ENCODE measurements at places on chromosomes 7 and 10.

- DNase-seq, result peak; percentile 18
These were observed 109.8 kb downstream of the SH3PXD2A start for GRCh38 chr10:103745341-103746247.

GRCh38 chr7:44149571-44150465, 8.7 kb upstream of the MYL7 start:
- no peak for DNase-seq

- DNase-seq, result no peak
These were observed 89.6 kb upstream of the HGF start for GRCh38 chr7:81859433-81859832.

DNA sequence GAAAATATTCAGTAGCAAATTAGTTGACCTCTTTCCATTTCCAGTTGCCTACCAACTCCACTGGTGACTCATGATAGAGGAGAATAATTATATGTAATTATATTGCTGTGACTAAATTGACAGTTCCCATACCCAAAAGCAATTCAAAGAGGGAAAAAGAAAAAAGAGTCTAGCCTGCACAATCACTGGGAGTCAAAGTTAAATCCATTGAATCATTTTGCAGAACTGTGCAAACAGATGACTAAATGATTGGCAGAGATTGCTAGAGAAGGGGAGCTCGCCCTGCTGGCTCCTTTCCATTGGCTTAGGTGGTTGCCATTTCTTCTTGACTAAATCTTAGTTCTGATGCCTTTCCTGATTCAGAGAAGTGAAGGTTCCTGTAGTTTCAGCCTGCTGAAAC, 1228.6 kb upstream of the SORCS1 start:
- no peak for DNase-seq

DNA sequence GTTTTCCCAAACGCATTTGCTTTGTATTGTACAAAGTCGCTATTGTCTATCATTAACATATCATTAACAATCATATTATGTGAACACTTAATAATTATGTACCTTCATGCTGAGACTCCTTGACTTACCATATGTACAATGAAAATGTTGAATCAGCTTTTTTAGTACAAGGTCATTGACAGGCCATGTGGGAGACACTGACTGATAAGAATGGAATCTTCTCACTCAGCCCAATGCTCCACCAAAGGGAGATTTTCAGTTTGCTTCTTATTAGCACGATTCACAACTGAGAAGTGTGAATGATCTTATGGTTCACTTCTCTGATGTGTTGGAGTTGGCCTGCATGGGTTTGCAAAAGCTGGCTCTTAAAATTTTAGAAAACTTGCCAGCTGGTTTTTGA, 253.5 kb upstream of the TEX47 start:
- DNase-seq, result no peak

GRCh38 chr7:148623586-148624282, 33.2 kb downstream of the C7orf33 start:
- peak; percentile 38 for DNase-seq

DNA sequence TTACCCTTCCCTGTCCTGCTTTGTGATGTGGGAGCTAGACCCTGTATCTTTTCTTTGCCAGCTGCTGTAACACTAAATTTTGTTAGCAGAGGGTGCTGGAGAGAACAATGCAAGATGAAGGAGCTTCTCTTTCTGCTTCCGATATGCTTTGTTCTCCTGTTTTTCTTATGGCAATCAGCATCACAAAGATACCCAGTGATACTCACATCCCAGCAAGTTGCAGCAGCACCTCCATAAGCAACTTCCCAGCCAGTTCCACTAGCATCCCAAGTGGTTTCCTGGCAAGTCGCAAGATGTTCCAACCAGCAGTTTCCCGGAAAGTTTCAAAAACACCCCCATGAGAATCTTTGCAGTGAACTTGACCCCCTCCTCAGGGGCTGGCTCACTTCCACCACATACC, 148.6 kb downstream of the IMMP2L start:
- DNase-seq, result no peak

DNA sequence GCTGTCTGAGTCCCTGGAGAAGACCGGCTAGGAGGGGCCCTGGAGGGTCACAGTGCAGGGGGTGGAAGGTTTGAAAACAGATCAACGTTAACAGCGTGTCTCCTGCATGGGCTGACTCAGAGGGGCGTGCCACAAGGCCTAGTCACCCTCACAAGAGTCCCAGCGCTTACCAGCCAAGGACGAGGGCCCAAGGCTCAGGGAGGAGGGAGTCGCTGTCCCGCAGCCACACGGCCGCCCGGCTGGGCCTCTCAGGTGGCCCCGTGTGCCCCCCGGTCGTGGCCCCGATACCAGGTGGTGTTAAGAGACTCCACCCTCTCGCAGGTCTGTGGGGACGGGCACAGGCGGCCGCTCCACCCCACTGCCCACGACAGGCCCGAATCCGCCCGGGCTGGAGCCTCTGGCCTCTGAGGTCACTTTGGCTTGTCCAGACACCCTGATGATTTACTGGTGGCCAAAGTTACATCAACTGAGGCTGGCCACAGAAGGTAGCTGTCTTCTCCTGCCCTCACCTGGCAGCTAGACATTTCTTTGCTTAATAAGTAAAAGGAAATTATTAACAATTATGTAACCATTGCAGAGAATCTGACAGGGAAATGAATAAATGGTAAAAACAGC, 34.0 kb downstream of the FAM20C start:
- DNase-seq, result no peak

- DNase-seq, result no peak
These were observed 59.4 kb upstream of the CAMK2B start for GRCh38 chr7:44384586-44385433.

DNA sequence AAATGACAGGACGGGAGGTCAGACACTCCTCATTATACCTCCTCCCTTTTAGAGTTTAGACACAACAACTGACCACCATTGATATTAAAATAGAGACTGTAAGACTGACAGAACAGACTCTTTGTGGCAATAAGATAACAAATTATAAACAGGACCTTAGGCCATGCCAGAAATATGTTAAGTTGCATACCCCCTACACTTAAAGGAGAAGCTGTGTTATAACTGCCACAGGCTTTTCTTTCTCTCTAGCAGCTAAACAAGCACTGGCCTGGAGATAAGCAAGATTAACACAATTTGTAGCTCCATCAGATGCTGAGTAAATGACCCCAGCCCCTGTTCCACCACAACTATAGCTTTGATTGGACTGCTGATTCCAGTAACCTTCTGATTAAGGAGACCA, 10.5 kb upstream of the UNC5B start:
- DNase-seq, result no peak

DNA sequence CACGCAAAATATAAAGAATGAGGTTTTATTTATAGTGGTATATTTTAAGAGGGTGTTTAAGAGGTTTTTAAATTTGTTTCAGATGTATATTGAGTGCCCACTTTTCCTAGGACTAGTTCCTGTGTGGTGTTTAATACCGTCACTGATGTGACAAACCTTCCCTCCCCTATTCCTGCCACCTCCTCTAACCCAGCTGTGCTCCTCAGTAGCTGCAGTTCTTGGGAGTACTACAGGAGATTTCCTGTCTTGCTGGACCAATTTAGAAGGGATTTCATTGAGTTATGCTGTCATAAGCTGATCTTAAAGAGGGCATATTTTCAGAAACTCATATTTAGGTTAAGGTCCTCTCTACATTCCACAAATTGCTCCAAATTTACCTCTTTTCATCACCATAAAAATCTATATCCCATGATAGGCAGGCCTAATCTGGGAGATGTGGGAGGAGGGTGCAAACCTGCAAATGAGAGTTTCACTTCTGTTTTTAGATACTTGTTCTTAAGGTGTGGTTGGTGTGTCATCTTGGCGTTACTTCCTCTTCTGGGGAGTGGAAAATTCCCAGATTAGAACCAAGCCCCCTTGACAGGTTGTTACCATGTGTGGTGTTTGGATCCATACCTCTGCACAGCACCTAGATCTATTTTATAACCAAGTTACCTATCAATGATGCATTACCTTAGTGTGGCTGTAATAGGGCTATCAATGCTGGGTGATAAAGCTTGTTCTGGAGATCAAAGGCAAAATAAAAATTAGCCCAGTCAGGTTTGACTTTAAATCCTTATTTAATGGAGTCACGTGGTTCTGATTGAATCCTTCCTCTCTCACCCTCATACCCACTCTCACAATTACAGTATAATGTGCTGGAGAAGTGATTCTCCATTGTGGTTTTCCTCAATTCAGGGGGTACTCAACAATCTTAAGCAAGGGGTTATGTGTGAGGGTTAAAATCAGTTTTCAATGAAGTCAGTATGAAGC, 141.1 kb downstream of the CDK14 start:
- DNase-seq, result peak; percentile 31

- DNase-seq, result no peak
These were observed 177.0 kb upstream of the STK17A start for GRCh38 chr7:43405948-43406347.

- no peak for DNase-seq
These were observed 15.8 kb upstream of the SLF2 start for GRCh38 chr10:100896876-100897461.

GRCh38 chr10:98115031-98115787, 19.2 kb upstream of the R3HCC1L start:
- DNase-seq, result no peak

DNA sequence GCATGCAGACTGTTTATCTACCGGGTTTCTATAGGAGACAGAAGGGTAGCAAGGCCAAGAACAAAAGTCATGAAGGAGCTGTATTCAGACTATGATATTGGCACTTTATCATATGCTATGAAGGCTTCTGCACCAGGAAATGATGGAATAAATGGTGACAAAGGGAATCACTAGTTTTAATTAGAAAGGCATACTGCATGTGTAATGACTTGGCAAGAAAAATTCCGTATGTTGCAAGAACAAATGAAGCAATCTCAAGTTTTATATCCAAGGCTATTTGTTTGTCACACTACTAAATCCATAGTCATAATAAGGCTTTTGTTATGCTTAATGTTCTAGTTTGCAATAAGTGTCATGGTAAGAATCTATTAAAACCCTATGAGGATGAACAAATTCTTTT, 230.9 kb downstream of the ZEB1 start:
- peak; percentile 87 for DNase-seq

DNA sequence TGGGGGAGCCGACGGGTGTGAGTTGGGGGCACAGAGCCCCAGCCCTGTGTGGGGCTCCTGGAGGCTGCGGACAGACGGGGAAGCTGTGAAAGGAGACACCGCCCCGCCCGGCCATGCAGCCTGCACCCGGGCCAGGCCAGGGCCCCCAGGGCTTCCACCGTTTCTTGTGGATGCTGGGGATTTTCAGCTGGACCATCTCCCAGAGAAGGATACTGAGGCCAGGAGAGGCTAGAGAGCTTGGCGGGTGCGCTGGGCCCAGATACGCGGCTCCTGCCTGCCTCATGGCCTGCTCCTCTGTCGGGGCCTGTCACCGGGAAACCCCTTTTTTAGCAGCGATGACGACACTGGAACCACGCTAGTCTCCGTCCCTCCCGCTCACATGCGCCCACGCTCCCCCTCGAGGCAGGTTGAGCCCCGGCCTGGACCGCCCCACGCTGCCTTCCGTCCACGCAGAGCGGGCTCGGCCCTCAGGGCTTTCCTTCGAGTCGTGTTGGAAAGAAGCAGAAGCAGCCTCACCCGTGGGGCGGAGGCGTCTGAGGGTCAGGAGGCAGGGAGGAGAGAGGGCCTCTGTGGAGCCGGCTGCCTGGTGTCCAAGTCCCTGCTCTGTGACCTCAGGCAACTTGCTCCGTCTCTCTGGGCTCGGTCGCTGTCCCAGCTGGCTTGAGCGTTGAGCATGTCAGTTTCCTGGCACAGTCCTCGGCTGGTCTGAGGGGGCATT, 11.7 kb downstream of the TMEM184A start:
- peak; percentile 21 for DNase-seq

DNA sequence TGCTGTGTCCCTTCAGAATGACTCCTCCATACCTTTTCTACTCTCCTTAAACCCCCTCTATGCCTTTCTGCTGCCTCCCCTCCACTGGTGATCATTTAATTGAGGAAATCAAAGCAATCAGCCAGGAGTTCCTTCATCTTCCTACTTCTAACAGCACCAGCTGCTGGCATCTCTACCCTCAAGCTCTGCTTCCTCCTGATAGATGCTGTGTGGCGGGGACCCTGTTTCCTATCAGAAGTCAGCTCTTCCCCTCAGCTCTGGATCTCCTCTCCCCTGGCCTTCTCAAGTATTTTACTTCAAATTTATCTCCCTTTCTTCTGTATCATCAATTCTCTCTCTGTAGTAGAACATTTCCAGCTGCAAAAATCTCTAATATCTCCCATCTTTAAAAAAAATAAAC, 183.7 kb downstream of the ELMO1 start:
- no peak for DNase-seq

DNA sequence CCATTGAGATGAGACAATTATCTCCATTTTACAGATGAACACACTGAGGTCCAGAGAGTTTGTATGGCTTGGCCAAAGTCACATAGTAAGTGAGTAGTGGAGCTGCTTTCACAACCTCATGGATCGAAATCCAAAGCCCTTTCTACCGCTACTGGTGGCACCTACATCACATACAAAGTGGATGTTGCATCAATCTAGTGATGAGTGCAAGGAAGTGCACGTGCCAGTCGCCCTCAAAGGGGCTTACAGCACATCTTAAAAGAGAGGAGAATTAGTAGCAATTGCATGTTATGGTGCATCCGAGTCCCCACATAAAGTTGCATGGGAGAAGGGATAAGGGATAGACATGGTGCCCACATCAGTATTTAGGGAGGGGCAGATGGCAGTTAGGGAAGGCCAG, 31.0 kb upstream of the GPR26 start:
- DNase-seq, result no peak

DNA sequence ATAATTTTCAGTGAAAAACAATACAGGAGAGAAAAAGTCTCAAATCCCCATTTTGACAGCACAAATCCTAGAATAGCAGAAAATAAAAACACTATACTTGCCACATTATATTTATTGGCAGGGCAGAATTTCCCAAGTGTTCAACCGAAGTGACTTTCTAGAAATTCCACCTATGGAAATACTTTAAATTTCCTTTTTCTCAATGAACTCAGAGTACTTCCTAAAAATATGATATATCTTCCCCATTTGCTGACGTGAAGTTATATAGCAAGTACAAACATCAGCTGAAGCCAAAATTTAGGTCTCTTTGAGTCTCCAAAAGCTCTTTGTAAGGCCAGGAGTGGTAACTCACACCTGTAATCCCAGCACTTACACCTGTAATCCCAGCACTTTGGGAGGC, 83.3 kb downstream of the NT5C2 start:
- peak; percentile 71 for DNase-seq

DNA sequence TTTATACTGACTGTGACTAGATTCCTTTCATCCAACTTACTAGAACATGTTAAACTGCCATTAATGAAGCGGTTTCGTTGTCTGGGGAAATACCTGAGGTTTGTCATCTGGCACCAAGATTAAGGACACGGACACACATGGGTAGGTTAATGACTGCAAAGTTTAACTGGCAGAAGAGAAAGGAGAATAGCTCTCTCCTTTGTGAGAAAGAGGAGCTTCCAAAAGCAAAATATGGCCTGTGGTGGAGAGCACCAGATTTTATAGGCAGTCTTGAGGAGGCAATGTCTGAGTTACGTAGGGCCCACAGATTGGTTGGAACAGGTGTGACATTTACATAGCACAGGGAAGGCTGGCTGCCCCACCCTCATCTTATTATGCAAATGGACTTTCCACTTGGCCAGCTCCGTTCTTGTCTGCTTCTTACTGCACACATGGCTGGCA, 1193.0 kb upstream of the CELF2 start:
- no peak for DNase-seq

- DNase-seq, result no peak
These were observed 144.9 kb downstream of the HGF start for GRCh38 chr7:81624650-81625631.

Data from inflammatory macrophage treated with lipopolysaccharide for 1 hour (primary cell).